B cell (primary cell): ENCODE measurements at places on chromosomes 6 and 20. TPM values are rescaled to one million over a fixed set of nuclear protein-coding genes. Genes with fewer than 3 reads are reported as not detected.
A peak's percentile ranks its signal among the peaks of the same experiment; 100 is the strongest.

DNA sequence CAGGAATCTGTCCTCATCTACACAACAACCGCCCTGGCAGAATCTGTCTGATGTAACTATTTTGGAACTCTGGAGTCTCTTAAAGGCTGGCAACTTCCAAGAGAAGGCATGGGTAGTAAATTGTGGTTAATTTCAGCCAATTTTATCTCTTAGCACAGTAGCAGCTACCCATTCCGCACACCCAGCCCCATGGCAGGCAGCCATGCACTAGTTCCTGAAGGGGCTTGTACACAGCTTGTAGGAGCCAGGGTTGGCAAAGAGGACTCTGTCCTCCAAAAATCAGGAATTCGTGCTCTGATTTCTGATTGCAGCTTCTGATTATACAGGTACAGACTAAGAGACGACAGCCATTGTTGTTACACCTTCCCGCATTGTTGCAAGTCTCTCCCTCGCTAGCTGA is 155.9 kb downstream of the RNF144B start:
- DNase-seq, result no peak

DNA sequence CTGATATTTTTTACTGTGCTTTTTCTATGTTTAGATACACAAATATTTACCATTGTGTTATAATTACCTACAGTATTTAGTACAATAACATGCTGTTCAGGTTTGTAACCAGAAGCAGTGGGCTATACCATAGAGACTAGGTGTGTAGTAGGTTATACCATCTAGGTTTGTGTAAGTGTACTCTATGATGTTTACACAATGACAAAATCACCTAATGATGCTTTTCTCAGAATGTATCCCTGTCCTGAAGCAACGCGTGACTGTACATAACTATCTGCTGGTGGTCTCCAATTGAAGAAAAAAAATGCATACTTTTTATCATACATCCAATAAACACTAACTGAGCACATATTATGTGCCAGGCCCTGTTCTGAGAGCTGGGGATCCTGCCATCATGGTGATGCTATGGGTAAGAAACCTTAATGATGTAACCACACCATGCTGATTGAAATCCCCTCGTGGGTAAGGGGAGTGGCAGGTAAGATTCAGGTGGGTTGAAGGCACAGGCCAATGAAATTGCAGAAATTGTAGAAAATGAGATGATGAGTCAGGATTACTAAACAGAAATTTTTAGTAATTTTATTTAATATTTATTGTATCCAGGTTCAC is 76.8 kb downstream of the FYN start:
- no peak for DNase-seq

GRCh38 chr6:151052021-151052646 is 186.6 kb downstream of the MTHFD1L start:
- no peak for DNase-seq

- DNase-seq, result no peak
Observed at GRCh38 chr20:34062570-34063482, 49.2 kb downstream of the EIF2S2 start.

GRCh38 chr20:37540001-37540400 is 12.3 kb upstream of the BLCAP start:
- DNase-seq, result no peak

DNA sequence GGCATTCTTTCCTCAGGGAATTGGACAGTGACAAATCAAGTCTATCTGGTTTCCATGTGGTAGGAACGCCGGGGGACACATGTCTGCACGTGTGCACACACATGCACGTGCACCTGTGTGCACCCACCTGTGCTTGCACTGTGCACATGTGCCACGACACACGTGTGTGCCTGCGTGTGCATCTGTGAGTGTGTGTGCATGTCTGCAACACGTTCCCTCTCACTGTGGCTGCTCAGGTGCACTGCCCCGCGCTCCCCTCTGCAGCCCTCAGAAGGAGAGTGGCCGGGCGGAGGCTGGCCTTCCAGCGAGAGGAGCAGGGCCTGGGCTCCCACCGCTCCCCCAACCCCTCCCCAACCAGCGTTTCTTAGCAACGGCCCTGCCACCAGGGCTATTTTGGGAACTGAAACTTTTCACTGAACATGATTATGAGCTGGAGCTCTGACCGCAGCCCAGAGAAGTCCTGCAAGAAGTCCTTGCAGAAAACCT is 147.8 kb downstream of the PHACTR3 start:
- DNase-seq, result peak; percentile 17

GRCh38 chr6:95365454-95365853 is 211.9 kb upstream of the MANEA start:
- DNase-seq, result no peak

- peak; percentile 56 for DNase-seq
Observed at GRCh38 chr20:32336918-32337347, 21.2 kb upstream of the ASXL1 start.

DNA sequence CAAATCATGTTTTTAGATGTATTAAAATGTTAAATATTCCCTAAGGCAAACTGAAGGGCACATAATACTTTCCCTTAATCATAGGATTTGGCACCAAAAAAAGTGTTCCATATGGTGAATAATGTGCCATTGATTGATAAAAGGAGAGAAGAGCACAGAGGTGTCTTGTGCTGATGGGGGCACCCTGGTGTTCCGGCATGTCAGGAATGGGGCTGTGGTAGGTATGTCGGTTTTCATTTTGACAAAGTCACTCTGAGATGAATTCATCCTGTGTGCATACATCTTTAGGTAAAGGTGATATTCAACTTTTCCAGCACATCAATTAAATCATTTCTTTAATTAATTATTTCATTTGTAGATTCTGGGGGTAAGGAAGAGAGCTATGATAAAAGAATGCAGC is 36.8 kb downstream of the CENPW start:
- no peak for DNase-seq

DNA sequence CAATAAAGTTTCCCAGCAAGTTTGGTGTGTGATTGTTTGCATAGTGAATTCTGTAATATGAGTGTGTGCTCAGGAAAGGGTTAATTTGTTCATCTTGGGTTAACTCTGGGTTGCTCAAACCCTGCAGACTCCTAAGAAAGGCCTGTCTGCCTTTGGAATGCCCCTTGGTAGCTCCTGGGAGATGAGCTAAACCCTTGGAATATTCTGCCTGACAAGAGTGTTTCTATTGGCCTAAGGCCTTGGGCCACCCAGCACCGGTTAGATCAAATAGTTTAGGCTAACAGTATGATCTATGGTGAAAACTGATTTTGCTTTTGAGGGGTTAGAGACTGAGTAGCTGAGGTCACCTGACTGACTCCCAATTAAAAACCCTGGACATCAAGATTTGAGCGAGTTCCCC is 248.3 kb downstream of the GRM1 start:
- DNase-seq, result no peak

DNA sequence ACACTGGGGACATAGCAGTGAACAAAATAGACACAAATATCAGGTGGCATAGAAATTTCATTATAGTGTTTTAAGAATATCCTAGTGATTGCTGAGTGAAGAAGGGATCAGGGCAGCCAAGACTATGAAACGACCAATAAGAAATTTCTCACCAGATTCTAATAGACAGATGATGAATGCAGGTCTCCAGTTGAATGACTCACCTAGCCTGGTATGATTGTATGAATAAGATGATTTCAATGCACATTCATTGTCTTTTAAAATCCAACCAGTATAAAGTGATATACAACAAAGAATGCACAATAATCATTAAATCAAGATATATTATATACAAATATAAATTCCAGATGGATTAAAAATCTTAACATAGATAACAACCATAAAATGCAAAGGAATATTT is 124.5 kb upstream of the TENT5A start:
- no peak for DNase-seq

DNA sequence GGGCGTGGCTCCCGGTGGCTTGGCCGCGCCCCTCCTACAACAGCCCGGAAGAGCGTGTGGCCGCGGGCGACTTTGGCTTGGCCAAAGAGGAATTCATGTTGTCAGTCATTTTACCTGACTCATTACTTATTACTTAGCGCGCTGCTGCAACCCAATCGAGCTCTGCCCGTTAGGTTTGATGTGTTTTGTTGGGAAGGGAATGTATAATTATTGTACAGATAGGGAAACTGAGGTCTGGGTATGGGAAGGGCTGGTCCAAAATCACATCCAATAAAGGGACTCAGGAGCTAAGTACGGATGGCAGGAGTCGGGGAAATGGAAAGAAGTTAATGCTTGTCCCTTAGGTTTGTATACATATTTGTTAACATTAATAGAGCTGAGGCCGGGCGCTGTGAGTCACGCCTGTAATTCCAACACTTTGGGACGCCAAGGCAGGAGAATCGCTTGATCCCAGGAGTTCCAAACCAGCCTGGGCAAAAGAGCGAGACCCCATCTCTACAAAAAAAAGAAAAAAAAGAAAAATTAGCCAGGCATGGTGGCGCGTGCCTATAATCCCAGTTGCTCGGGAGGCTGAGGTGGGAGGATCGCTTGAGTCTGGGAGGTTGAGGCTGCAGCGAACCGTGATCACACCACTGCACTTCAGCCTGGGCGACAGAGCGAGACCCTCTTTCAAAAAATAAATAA is 639 bp upstream of the ZNF335 start:
- DNase-seq, result no peak

GRCh38 chr6:148086386-148086785 is 256.3 kb upstream of the SASH1 start:
- no peak for DNase-seq

GRCh38 chr6:40779409-40779808 is 192.2 kb upstream of the LRFN2 start:
- no peak for DNase-seq

- DNase-seq, result no peak
Observed at GRCh38 chr6:11918739-11919605, 93.1 kb upstream of the HIVEP1 start.

GRCh38 chr6:122454673-122455072 is 16.9 kb downstream of the SERINC1 start:
- no peak for DNase-seq

DNA sequence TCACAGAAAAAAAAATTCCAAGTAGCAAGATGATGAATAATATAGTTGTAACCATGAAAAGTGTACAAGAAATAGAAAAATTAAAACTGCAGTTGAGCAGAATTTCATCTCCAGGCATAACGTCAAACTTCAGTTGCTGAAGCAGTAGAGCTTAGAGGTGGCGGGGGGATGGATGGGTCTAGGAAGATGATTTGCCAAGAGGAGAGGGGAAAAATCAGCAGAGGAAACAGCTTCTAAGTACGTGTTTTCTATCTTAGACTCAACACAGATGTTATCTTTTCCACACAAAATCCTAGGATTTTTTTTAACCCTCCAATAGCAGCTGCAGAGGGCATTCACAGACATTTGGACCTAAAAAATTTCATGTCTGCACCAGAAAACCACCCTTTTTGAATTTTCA is 136.0 kb downstream of the OPN5 start:
- DNase-seq, result no peak

- DNase-seq, result peak; percentile 13
Observed at GRCh38 chr6:151240791-151241642, 1.2 kb downstream of the AKAP12 start.

The FUT9 gene
- total RNA-seq, result not detected in 2 replicates

The EDN3 gene
- total RNA-seq, result not detected in 2 replicates

The SLC22A2 gene
- not detected in 2 replicates for total RNA-seq

The RAET1L gene
- not detected in 2 replicates for total RNA-seq

The CRISP3 gene
- not detected in 2 replicates for total RNA-seq

The SLC17A4 gene
- not detected in 2 replicates for total RNA-seq
